Esophagus muscularis mucosa (tissue), 4 donors: ENCODE measurements at places on chromosomes 3 and 15. TPM values are rescaled to one million over a fixed set of nuclear protein-coding genes. Genes with fewer than 3 reads are reported as not detected.
A peak's percentile ranks its signal among the peaks of the same experiment; 100 is the strongest.

- peaks cover 4% of the 10 kb centered on the region for H3K36me3 ChIP-seq
- no peak overlapping the region for H3K4me3 ChIP-seq
- peaks cover 11% of the 10 kb centered on the region for H3K4me1 ChIP-seq
Observed at GRCh38 chr3:8540456-8540855, 38.8 kb downstream of the LMCD1 start.

- no peaks in the 10 kb centered on the region for H3K36me3 ChIP-seq
- no peaks in the 10 kb centered on the region for H3K27me3 ChIP-seq
- peak overlapping the region; percentile 47 for H3K4me3 ChIP-seq
- no peak for DNase-seq
Observed at GRCh38 chr3:129596194-129597086, 10.0 kb downstream of the PLXND1 start.

GRCh38 chr3:127067116-127067910 lies 84.4 kb downstream of the PLXNA1 start:
- no peaks in the 10 kb centered on the region for H3K4me1 ChIP-seq
- H3K27me3 ChIP-seq, result no peaks in the 10 kb centered on the region
- no peak overlapping the region for H3K4me3 ChIP-seq
- no peak for DNase-seq

DNA sequence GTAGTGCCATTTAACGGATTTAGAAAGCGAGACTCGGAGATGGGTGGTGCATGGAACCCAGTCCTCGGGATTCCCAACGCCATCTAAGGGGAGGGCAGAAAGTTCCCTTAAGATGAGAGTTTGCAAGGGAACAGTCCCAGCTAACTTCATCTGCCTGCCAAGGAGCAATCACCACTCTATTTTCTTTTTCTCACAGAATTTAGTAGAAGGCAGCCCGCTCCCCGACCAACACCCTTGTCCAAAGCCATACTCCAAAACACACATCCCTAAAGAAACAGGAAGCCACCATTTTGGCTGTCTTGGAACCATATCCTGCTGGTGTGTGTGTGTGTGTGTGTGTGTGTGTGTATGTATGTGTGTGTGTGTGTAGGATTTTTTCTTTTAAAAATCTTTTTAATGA lies 7.1 kb upstream of the FGD5 start:
- no peak for DNase-seq
- H3K4me1 ChIP-seq, result peaks cover 31% of the 10 kb centered on the region
- H3K36me3 ChIP-seq, result no peaks in the 10 kb centered on the region

DNA sequence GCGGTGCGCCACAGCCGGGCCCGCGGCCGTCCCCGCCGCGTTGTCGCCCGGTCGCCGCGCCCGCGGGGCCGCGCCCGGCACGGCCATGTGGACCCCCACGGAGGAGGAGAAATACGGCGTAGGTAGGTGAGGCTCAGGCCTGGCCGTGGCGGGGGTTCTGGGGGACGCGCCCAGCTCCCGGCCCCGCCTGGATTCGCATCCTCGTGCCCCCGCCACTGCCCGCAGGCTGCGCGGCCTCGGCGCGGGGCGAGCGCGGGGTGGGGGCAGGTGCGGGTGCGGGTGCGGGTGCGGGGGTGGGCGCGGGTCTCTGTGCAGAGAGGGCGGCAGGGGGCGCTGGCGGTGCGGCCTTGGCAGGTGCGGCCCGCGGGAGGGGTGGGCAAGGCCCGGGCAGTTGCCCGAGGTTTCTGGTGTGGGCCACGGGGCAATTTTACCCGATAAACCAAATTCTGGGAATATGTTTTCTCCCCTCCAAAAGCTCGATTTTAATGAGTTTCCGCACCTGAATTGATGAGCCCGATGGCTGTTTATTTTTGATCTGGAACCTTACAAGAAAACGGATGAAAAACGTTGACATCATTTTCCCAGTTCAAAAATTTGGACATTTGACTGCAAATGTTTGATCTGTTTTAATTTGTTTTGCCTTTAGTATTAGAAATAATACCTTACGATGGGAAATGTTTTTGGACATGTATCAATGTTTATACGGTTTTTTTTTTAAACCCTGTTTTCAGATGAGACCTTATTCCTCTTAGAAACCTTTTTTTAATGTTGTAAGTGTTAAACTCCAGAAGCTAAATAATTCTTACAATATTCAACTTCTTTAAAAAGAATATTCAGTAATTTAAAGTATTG lies 678 bp downstream of the DOCK3 start:
- peak overlapping the region; percentile 65 for H3K27ac ChIP-seq
- H3K27me3 ChIP-seq, result no peaks in the 10 kb centered on the region
- peak; percentile 31 for DNase-seq
- H3K36me3 ChIP-seq, result no peaks in the 10 kb centered on the region

- peak overlapping the region; percentile 38 for H3K27ac ChIP-seq
- DNase-seq, result peak; percentile 93
- H3K27me3 ChIP-seq, result no peaks in the 10 kb centered on the region
- H3K4me1 ChIP-seq, result peaks cover 9% of the 10 kb centered on the region
Observed at GRCh38 chr3:46089237-46090011, 62.1 kb upstream of the XCR1 start.

DNA sequence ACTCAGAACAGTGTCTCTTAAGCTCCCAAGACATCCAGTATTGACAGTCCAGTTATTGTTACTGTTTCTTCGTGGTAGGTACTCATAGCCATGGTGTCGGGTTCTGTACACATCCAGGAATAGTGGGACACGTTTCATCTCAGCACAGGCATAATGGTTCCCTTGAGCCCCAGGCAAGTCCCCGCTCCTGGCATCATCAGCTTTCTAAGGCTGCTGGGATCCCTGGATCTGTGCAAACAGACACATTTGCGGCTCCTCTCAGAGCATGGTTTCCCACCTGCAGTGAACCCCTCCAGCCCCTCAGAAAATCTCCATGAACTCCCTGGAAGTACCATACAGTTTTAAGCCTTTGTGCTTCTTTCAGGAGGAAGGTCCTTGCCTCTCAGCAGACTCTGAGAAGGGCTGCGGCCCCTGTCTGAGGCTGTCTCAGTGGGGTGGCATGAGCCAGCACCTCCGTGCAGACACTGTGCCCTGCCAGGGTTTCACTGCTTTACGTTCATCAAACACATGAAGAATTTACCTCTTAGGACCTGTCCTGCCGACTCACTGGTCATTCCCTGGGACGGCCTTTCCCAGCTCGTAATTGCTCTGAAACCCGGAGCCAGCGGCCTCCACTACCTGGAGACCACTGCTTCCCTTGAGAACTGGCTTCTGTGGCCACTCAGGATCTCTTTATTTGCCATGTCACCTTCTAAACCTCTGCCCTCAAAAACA lies 124.9 kb downstream of the LRRK1 start:
- DNase-seq, result peak; percentile 74
- no peak overlapping the region for H3K4me3 ChIP-seq

SLC28A2 gene
- not detected for total RNA-seq

IMPG2 gene
- total RNA-seq, result 0.80 TPM

ABHD2 gene
- total RNA-seq, result 82.3 TPM
